ENCODE measurements at places on chromosomes 3 and 15.

- DNase-seq: no peak
Measured at GRCh38 chr3:190032923-190033322, 87.8 kb downstream of the P3H2 start.

GRCh38 chr3:46059432-46059831 lies 32.1 kb upstream of the XCR1 start:
- DNase-seq: no peak

DNA sequence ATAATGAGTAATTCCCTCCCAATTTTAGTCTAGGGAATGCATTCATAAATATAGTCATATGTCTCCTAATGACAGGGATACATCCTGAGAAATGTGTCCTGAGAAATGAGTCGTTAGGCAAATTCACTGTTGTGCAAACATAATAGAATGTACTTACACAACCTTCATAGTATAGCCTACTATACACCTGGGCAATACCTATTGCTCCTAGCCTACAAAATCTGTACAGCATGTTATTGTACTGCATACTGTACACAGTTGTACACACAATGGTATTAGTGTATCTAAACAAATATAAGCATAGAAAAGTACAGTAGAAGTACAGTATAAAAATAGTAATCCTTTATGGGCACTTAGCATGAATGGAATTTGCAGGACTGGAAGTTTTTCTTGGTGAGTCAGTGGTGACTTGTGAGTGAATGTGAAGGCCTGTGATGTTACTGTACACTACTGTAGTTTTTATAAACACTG lies 6.6 kb downstream of the DTWD1 start:
- no peak for DNase-seq

- no peak for DNase-seq
Measured at GRCh38 chr15:88800738-88801137, 2.5 kb upstream of the ACAN start.

GRCh38 chr3:71784914-71785531 lies at the start of gene PROK2:
PROK2 (minus strand) TSS chr3:71785148; CDS start chr3:71785052, 96 bp downstream.
- DNase-seq: no peak

- no peak for DNase-seq
Measured at GRCh38 chr15:93247466-93248121, 158.6 kb upstream of the RGMA start.

- DNase-seq: no peak
Measured at GRCh38 chr3:48215019-48215418, 8.3 kb upstream of the CAMP start.

GRCh38 chr15:72735111-72735510 lies 48.4 kb downstream of the ADPGK start:
- no peak for DNase-seq

Data from T follicular helper cell (primary cell).